NCI-H526 (cell line): ENCODE measurements at places on chromosomes 7 and 10.

- no peak for DNase-seq
Measured at GRCh38 chr10:73639286-73639685, 2.0 kb downstream of the MYOZ1 start.

DNA sequence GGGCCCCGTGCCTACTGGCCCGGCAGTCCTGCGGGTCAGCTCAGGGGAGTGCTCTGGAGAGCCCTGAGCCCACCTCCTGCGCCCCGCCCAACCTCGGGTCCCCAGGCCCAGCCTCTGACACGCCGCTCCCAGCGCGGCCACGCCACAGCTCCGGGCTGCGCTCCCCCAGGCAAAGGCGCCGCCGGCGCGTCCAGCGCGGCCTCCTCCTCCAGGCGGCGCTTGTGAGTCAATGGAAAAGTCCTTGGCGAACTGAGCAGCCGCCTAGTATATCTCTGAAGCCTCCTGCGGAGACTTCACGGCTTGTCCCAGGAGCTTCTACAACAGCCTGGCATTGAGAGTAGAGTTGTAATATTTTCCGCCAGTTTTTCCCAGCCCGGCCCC, 29.5 kb upstream of the BMS1 start:
- peak; percentile 73 for DNase-seq

DNA sequence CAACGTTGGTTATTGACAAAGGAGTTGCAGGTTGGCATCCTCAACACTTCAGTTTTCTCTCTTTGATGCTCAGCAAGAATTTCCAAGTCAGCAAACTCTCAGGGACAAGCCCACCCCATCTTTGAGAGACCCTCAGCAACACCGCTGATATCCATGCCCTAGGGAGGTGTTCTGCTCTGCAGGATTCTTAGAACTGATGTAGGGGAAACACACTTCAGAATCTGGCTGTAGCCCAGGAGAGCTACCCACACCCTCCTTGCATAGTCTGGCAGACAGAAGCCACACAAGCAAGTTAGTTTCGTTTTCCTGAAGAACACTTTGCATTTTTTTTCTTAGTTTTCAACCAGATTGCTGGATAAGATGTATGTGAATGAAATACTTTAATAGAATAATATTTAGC, 822 bp downstream of the SAMD9L start:
- no peak for DNase-seq

GRCh38 chr10:129222436-129222835, 244.6 kb upstream of the MGMT start:
- no peak for DNase-seq

DNA sequence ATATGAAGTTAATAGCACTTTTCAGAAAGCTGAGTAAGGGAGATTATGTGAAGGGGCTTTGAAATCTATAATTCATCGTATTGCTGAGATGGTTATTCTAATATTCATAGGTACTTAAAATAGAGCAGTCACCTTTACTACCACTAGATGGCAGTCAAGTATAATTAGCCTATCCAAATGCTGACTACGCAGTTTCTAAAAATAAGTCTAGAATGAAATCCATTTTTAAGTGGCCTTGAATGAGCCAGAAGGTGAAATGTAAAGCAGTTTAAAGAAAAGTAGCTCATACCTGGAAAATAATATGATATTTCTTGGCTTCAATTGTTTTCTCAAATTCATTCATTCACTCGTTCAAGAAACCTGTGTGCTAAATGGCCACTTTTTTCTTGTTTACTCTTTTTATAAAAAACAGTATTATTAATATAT, 1277.1 kb downstream of the GATA3 start:
- DNase-seq: no peak

DNA sequence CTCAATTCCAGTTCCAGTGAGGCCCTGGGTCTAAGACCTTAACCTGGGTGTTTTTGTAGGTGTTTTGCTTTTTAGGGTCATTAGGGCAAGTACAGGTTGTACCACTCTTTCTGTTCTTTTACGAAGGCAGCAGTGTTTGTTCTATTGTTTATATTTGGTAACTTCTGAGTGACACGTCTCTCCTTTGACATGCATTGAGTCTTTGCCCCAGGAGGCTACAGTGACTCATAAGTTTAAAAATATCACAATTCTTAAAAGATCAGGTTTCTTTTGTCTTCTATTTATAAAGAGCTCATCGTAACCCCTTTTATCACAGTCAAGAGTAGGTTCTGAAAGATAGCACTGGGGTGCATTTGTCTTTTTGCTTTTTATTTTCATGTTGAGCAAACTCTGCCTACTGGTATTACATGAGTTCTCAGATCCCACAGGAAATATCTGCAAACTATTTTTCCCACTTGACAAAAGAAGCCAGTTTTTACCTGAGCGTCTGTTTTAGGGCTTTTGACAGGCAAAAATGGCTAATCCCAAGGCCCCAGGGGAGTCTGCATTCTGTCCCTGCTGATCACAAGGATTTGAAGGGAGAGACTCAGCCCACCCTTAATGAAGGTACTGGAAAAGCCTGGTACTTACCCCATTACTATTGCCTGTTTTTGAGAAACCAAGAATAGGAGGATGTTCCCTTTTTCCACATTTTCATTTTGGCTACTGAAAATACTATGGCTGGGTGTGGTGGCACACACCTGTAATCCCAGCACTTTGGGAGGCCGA, 7.9 kb downstream of the NUDT13 start:
- DNase-seq: no peak
